ENCODE measurements at places on chromosomes 2 and 18.

GRCh38 chr2:48328942-48329723, 200.8 kb upstream of the STON1 start:
- DNase-seq = no peak

- DNase-seq = no peak
Measured at GRCh38 chr2:65096948-65097347, 33.0 kb downstream of the RAB1A start.

GRCh38 chr2:37119157-37119556, 34.8 kb downstream of the GPATCH11 start:
- DNase-seq = no peak

GRCh38 chr18:58727776-58728500, 56.7 kb downstream of the MALT1 start:
- no peak for DNase-seq

DNA sequence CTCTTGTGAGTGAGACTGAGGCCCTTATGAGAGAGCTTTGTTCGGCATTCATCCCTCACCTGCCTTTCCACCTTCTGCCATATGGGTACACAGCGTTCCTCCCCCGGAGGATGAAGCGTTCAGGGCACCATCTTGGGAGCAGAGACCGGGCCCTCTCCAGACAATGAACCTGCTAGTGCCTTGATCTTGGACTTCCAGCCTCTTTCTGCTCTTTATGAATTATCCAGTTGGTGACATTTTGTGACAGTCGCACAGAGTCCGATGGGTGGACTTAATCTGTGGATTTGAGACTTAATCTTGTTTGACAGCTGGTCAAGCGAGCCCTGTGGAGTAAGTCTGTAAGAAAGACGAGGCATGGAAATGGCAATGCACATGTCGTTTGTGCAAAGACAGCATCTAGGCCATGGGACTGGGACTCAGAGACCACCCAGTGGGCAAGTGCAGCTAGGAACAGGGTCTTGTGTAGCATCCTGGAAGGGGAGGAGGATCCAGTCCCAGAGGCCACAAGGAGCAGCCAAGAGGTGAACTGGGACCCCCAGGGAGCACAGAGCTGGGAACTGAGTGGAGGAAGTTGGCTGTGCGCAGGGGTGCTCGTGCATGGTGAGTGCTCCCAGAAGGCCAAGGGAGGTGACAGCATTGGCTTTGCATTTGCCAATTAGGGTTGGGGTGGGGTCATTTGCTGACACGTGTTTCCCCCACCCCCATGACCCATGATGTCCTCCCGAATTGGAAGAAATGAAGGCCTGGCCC, 69.5 kb upstream of the HDAC4 start:
- no peak for DNase-seq

DNA sequence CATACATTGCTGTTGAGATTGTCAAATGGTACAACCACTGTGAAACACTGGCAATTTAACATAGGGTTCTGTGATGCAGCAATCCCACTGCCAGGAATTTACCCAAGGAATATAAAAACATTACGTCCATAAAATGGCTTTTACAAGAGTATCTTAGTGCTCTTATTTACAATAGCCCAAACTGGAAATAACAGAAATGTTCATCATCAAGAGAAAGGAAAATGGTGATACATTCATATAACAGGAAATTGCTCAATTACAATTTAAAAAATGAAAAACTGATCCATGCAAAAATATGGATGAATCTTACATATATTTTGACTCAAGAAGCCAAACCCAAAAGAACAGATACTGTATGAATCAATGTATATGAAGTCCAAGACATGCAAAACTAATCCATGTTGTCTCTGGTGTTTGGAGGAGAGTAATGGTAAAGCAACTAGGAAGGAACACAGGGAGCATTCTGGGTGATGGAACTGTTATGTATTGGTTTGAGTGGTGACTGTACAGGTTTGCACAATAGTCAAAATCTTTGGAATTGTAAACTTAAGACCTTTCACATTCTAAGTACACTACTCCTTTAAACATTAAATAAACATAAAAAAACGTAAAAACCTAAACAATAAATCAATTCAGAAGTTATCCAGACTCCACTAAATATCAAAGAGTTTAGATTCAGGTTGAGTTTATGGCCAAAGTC, 104.8 kb upstream of the WDR75 start:
- no peak for DNase-seq

DNA sequence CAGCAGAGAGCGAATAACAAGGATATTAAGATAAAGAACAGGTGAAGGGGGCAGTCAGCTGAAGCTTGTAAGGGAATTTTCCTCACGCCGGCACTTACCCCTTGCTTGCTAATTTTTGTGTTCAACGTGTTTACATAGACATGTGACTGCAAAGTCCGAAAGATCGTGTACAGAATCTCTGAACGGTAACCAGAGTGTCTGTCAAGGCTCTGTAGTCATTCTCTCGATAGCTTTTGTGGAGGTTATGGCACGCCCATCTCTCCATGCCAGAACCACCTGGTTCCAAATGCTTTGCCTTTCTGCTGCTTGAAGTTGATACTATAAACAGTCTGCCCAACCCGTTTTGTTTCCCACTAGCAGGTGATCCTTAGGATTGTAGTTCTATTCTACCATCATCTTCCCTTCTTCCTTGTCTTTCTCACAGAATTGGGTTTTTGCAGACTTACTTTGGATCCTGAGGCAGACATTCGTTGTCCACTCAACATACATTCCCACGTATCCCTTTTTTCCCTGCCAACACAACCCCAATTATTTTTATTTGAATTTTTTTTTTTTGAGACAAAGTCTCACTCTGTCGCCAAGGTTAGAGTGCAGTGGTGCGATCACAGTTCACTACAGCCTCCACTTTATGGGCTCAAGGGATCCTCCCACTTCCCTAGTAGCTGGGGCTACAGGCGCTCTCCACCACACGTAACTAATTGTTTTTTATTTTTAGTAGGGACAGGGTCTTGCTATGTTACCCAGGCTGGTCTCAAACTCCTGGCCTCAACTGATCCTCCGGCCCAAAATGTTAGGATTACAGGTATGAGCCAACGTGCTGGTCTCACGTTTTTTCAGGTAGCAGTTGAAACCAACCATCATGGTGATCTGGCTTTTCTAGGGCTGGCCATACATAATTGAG, 1.3 kb upstream of the USP34 start:
- DNase-seq = peak; percentile 10

DNA sequence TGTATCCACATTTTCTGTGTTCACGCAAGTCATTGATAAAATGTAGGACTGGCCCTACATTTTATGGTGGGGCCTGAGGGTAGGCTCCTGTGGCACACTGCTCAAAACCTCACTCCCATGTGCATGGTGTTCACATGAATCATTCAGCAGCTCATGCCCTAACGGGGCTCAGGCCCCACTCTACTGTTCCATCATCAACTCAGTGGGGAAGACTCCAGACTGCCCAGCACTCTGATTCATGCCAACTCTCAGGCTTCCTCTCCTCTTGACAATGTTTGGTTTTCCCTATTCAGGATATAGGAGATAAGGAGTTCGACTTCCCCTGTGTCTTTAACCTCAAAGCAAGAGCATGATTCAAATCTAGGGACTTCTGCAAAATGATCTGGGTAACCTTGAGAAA, 92.0 kb upstream of the BOD1L2 start:
- DNase-seq = no peak

- DNase-seq = peak; percentile 15
Measured at GRCh38 chr2:225282858-225283710, 116.4 kb upstream of the NYAP2 start.

DNA sequence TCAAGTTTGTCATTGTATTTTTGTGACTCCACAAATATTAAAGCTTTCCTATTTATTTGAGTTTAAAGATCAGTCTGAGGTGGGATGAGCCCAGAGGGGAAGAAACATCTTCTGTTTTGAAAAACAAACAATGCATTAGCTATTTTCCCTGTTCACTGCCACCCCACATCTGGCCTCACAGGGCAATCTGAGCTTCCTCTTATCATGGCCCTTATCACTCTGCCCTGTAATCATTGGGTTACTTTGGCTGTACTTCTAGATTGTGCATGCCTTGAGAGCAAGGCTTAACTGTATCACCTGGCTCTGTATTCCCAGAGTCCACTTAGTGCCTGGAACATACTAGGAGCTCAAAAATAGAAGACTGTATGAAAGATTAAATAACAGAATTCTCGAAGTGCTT, 241.6 kb upstream of the NT5C1B start:
- no peak for DNase-seq

- no peak for DNase-seq
Measured at GRCh38 chr2:146489386-146489785, 1355.4 kb upstream of the ACVR2A start.

DNA sequence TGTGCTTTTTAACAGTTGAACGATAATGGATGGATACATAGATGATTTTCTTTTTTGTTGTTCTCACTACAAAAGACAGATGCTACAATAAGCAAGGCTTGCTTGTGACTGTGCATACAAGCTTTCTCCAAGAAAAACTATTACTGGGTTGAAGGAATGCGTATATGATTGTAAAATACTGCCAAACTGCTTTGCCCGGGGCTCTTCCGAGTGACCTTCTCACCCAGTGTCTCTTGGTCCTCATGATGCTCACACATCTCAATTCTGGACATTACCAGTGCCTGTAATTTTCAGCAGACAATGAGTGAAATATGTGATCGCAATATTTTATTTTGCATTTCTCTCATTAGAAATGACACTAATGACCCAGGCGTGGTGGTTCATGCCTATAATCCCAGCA, 35.9 kb downstream of the INPP5D start:
- DNase-seq = no peak

- no peak for DNase-seq
Measured at GRCh38 chr18:76414936-76415621, 80.0 kb downstream of the ZNF516 start.

DNA sequence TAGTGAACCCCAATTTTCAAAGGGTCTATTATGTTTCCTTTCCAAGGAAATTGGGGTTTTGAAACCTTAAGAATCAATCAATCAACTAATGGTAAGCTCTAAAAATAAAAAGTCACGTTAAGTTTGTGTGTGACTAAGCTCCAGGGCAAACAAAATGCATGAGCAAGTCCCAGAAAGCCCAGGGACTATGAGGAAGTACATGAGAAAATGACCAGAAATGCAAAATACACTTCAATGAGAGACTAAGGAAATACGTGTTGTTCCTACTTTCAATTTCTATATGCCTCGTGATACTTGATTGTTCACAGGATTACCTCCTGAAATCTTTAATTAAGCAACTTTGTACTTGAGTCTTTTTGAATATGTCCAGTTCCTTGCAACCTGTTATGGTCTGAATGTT, 684.4 kb upstream of the SYT4 start:
- no peak for DNase-seq

DNA sequence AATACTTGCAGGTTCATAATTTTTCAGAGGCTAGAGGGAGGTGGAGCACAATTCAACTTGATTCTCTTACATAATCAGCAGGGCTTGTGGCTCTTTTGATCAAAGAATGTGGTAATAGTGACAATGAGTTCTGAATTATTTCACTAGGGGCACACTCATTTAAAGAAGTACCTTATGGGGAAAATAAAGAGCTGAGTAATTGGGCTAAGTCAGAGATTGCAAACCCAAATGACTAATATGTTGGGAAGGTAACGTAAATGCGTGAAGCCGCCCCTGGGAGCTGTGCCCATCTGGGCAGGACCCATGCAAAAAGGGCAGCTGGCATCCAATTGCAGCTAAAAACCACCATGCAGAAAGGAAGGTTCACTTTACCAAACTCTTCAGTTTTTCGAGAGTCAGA, 35.3 kb downstream of the NCKAP5 start:
- no peak for DNase-seq

DNA sequence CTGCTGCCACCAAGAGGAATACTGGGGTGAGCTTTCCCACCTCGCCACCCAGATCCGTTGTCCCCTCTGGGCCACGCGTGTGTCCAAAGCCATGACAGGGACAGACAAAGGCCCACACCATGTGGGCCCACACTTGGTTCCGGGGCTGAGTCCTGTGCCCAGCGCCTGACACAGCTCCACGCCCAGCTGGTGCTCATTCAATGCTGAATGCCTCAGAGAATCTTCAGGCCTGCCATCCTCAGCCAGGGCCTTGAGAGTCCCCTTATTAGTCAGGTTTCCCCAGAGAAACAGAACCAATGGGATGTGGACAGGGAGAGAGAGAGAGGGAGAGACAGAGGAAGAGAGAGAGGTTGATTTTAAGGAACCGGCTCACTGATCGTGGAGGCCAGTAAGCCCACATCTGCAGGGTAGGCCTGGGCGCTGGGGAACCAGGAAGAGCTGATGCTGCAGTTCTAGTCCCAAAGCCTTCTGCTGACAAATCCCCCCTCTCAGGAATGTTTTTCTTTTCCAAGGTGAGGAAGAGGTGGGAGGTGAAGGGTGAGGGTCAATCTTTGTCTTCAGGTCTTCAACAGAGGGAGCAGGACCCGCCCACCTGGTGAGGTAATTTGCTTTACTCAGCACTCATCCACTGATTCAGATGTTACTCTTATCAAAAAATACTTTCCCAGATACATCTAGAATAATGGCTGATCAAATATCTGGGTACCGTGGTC, 10.2 kb upstream of the SPATA3 start:
- DNase-seq = no peak

GRCh38 chr18:2557536-2557935, 13.8 kb downstream of the METTL4 start:
- DNase-seq = no peak

- DNase-seq = no peak
Measured at GRCh38 chr18:48152549-48152948, 222.1 kb upstream of the SMAD2 start.

DNA sequence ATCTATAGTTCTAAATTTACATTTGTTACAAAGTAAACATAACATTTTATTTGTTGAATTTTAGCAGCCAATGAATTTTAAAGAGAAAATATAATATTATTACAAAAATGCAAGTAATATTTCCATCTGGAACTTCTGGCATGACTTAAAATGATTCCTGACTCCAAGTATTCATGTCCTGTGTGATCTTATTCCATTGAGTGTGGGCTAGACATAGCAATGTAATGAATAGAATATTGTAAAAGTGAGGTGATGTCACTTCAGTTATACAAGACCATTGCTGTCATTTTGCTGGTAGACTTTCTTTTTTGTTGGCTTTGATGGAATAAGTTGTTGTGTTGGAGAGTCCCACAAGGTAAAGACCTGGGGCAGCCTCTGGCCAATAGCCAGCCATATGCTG, 912.2 kb upstream of the PIK3C3 start:
- no peak for DNase-seq

DNA sequence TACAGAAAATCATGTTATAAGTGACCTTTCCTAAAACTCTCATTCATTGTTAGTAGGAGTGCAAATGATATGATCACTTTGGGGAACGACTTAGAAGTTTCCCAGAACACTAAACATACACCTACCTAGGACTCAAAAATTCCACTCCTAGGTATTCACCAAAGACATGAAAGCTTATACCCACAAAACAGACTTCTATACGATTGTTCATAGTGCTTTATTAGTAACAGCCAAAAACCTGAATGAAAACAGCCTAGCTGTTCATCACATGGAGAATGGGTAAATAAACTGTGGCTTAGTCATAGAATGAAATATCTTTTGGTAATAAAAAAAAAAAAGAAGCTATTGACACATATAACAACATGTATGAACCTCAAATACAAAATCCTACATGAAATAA, 8.8 kb downstream of the NOL10 start:
- DNase-seq = no peak

DNA sequence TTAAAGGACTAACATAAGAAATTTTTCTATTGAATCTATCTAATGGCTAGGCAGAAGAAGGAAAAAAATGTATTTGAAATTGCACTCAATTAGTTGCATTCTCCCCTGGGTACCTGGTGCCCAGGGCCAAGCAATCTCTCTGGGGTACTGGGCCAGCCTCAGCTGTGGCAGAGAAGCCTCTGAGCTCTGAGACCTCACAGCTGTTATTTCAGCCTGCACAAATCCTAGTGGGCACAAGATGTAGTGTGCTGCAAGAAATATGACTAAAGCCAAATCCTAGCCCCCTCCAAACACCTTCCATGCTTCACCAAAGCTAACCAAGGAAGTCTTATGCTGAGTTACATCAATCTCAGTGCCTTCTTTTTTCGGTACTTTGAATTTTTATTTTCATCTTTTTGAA, 478.4 kb downstream of the STK39 start:
- no peak for DNase-seq
